ENCODE measurements at places on chromosomes 4 and X. TPM values are rescaled to one million over a fixed set of nuclear protein-coding genes. Genes with fewer than 3 reads are reported as not detected.

- DNase-seq, result no peak
Measured at GRCh38 chrX:150907474-150907873, 9.0 kb upstream of the CD99L2 start.

DNA sequence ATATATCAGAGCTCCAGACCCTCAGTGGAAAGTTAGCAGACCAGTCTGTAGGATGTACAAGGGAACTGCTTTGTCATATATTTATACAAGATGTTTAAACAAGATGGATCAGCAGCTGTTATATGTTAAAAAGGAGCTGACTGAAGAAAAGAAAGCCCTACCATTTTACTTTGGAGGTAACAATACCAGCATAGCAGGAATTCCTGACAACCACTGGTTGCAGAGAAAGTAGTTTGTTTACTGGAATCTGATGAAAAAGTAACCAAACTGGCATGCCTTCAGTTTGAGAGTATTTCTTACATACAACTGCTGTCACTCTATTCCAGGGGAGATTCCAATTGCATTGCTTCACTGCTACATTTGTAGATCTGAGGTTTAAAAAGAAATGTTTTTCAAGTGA lies 49.5 kb upstream of the GABRQ start:
- no peak for DNase-seq

GRCh38 chrX:2192584-2193272 lies 308.0 kb downstream of the DHRSX start:
- no peak for DNase-seq

DNA sequence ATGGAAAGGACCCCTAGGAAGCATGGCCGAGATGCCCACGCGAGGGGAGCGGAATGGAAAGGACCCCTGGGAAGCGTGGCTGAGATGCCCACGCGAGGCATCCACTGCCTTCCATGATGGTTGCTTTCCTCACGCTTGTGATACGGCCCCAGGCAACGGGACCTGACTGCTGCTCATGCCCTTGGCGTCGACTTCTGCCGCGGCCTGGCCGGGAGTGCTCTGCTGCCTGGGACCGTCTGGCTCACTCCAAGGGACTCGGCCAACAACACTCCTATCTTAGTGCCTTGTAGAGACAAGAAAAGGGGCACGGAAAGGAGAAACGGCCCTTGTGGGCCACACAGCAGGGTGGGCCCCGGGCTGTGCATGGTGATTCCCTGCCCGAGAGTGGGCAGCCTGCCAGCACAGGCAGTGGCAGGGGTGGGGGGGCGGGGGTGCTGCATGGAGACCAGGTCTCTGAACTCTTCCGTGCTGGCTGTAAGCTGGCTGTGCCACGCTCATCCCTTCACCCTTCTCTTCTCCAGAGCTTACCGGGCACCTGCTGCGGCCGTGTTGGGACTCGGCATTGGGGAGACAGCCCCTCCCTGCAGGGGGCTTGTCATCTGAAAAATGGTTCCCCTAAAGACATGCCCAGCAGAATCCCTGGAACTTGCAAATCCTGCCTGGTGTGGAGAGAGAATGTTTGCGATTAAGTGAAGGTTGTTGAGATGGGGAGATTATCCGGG lies 38.6 kb upstream of the HMX1 start:
- DNase-seq, result peak; percentile 63

GRCh38 chrX:133045986-133046385 lies 50.9 kb downstream of the USP26 start:
- no peak for DNase-seq

DNA sequence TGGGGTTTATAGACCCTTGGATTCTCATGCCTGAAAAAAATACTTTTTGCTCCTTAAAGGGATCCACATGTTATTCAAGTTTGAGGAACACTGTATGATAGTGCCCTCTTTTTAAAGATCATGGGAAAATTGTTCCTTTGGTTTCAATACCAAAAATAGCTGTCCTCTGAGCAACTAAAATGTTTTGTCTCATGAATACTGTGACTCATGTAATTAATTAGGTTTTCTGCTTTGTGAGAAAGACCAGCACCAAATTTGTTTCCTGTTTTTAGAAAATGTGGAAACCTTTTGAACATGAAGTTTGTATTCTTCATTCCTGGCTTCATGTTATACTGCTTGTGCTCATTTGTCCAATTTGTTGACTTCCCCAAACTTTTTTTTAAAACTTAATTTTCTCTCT lies 127.6 kb upstream of the SH3RF1 start:
- no peak for DNase-seq

DNA sequence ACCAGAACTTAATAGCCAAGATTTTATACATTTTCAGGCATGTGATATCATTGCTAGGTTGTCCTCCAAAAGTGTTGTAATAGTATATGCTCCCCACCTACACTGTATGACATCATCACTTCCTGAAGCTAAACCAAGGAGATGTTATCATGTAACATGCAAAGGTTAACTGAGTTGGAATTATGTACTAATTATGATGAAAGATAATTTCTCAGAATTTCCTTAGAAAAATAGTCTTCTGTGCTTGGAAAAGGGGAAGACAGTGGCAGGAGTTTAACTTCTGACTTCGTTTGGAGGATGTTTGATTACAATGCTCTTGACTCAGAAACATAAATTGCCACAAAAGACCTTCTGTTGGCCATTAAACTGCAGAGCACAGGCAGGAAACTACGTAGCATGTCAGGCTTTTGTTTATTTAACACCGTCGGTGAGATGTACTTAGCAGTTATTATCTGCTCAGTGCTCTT lies 83.6 kb upstream of the GUCY1A1 start:
- DNase-seq, result no peak

DNA sequence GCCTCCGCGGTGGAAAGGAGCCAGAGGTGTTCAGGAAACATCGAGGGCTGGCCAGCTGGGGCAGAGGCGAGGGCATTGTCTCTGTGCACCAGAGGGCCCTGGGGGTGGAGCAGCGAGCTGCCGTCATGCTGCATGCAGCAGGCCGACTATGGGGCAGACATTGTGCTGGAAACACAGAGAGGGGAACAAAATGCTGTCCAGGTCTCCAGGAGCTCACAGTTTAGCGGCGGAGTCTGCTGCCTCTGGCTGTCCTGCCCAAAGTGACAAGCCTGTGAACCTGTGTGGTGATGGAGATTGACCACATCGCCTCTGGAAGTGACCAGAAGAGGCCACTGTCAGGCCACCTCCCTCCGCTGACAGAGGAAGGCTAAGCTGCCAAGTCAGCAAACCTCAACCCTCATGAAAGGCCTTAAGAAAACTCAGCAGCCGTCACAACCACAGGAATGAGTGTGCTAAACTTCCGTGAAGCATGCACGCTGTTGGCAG lies 20.1 kb upstream of the SASH3 start:
- DNase-seq, result no peak

DNA sequence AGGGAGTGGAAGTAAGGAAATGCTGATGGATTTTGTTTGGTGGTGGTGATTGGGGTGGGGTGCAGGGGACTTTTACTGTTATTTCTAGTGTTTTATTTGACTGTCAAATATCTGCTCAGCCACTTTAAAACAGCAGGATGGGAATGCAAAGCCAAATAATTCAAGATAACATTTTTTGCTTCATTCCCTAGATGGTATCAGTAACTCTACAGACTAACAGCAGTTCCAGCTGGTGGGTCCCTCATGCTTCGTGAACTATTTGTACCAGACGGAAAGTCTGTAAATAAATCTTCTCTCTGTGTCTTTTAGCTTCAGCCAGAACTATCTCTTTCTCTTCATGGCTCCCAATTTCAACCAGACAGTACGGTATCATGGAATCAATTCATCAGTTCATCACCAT lies 27.5 kb downstream of the GPR143 start:
- DNase-seq, result no peak

DNA sequence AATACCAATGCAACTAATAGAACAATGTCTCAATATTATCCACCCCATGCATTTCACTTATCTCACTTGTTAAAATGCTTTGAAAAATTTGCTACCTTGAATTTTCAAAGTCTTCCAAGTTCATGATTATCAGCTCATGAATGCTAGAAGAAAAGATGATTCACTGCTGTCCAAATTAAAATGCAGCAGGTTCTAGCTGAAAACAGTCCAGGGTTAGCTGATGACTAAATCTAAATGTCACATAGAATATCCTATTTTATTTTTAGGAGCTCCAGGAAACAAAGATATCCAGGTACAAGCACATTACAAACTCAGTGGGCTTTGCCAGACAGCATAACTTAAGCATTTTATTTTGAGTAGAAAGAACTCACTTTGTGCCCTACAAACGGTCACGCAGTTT lies 38.0 kb upstream of the SPARCL1 start:
- DNase-seq, result no peak

DNA sequence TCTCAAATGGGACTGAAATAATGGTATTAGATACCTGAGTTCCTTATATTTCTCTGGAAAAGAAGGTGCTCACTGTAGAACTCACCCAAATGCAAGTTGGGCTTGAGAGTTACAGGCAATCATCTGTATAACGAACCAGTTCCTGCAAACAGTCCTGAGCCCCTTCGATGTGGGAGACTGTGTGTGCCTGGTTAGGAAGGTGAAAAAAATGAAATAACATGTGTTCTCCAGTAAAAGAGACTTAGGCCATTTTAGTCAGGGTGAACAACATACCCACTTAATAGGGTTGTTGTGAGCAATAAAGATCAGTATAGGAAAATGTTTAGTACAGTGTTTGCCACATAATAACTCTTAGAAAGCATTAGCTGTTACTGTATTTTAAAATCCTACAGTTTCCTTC lies 23.4 kb downstream of the STIM2 start:
- no peak for DNase-seq

DNA sequence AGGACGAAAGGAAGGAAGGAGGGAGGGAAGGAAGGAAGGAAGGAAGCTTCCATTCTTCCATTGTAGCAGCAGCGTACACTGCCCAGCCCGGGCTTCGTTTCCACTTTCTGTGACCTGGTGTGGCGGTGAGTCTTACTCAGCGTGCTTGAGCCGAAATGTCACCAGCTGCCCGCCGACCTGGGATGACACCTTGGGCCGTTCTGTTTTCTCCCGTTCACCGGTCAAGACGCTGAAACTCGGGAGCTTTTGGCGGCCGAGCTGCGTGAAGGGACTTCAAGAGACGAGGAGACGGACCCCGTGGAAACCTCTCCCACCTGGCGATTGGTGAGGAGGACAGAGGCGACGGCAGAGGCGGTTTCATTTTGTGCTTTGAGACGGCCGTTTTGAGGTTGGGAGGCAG lies 47.1 kb upstream of the PPP2R3B start:
- peak; percentile 75 for DNase-seq

- no peak for DNase-seq
Measured at GRCh38 chrX:149515954-149516602, 11.0 kb upstream of the IDS start.

DNA sequence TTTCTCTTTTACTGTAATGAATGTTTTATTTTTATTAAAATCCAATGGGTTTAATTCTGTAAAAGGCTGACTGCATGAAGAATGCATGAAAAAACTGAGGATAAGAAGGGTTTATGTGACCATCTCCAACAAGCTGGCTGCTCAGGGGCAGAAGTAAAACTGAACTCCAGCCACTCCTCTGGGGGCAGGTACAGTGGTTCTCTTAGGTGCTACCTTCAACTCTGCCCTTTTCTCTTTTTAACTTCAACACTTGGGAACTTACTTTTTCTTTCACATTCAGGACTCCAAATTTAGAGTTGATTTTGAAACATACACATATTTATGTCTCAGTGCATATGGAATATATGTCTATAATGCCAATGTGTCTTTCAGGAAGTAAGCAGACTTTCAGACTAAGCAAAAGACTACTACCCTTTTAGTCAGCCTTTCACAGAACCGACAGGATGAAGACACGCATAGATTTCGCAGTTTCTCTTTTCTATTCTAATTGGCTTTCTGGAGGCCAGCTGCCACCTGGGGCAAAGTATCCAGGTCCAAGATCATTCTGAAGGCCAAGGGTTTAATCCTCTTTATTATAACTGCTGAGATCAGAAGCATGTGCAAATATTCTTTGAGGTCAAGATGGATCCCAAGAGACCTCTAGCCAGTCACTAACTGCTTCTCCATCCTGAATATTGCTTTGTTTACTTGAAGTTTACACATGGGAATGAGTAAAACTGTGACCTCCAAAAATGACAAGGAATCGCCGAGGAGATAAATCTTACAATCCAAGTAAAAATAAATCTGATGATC lies 30.7 kb downstream of the HS3ST1 start:
- DNase-seq, result no peak

- DNase-seq, result no peak
Measured at GRCh38 chrX:55486736-55487135, 2.9 kb downstream of the USP51 start.

- no peak for DNase-seq
Measured at GRCh38 chrX:48919360-48919841, 577 bp upstream of the PIM2 start.

DNA sequence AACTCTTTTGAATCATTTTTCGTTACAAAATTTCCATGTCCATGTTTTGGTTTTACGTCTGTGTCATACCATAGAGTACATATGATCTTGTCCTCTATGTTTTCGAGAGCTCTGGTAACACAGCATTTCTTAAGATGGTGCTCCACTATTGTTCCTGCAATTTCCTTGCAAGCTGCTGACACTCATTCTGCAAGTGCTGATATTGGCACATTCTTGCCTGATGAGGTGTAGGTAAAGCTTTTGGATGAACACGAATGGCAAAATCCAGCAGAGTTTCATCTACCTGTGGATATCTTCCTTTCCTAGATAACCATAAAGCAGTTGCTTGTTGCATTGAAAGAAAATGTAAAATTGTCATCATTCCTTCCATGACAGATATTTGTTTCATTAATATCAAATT lies 41.3 kb downstream of the MAGEB17 start:
- no peak for DNase-seq

- no peak for DNase-seq
Measured at GRCh38 chr4:82138374-82138773, 235.4 kb downstream of the HNRNPD start.

GRCh38 chrX:1598021-1598875 lies 6.8 kb downstream of the AKAP17A start:
- peak; percentile 76 for DNase-seq

DNA sequence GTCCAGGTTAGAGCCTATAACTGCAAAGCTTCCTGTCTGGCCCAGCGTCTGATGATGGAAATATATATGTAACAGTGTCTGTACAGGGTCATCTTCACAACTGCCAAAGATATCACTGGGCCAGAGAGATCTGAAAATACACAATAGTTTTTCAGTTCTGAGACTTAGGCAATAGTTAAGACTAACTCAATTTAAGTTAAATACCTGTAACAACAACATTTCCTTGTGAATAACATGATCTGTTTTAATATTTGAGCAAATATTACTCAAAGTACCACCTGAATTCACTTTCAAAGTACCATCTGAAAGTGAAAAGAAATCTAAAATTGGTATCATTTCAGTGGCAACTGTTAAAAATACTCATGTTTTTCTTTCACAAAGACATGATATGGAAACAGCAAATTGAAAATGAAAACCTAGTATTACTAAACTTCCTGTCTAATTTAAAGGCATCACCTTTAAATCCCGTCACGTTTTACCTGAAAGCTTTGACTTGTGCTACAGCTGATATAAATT lies 9.6 kb downstream of the ZAR1 start:
- no peak for DNase-seq

Gene PGRMC1
- 96.4 TPM for total RNA-seq

Gene AFM
- total RNA-seq, result not detected

Gene ZNF630
- total RNA-seq, result 4.4 TPM

Gene INTS6L
- total RNA-seq, result 9.1 TPM

Gene MTTP
- total RNA-seq, result not detected

Gene H2BW2
- not detected for total RNA-seq

Gene PLP1
- total RNA-seq, result 5.0 TPM

Gene ARHGAP6
- 20.2 TPM for total RNA-seq

Gene MAGED1
- total RNA-seq, result 103 TPM

Gene FHIP1A
- total RNA-seq, result 1.2 TPM

Gene ATP2B3
- 0.19 TPM for total RNA-seq

Gene CFAP99
- not detected for total RNA-seq

Gene TCEAL7
- 11.6 TPM for total RNA-seq

Gene WDR44
- total RNA-seq, result 16.6 TPM

Gene PABPC4L
- total RNA-seq, result 1.6 TPM

Gene ZXDA
- 5.7 TPM for total RNA-seq

Data from posterior vena cava (tissue), 2 donors.